ENCODE measurements at places on chromosomes 2 and 18.

DNA sequence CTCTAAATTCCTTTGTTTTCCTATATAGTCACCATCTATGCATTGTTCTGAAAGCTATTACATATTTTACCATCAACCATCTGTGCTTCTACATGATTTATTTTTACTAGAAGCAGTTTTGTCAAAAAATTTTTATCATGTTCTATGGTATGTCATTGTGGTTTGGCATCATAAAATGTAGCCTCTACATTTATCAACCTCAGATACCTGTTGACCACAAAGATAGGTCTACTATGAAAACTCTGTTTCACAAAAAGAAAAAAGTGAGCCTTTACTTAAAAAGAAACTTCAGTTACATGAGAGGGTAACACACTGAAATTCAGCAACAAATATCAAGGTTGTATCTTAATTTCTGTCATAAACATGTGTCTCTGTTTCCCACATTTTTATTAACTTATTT, 3.7 kb downstream of the BCL2 start:
- DNase-seq: no peak

GRCh38 chr2:175630280-175631244, 371.5 kb downstream of the LNPK start:
- peak; percentile 3 for DNase-seq

GRCh38 chr2:20366672-20367116, 16.1 kb upstream of the PUM2 start:
- DNase-seq: no peak

GRCh38 chr2:44596537-44597320, 235.0 kb downstream of the CAMKMT start:
- DNase-seq: peak; percentile 70

GRCh38 chr2:221100467-221101089, 471.5 kb downstream of the EPHA4 start:
- DNase-seq: no peak

DNA sequence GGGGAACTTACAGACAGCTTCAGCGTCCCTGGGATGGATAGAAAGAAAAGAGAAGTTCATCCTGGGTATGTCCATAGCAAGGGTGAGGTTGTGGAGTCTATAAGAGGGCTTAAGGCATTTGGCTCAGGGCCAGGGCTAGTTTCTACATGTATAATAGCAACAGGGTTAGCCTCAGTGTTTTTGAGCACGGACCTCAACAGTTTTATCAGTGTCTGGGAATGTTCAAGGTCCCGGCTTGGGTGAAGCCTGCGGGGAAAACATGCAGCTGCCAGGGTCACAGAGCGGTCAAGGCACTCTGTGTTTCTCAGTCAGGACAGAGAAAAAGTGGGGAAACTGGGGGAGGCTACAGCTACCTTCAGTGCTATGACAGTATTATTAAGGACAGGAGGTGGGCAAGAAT, 427.7 kb upstream of the HS6ST1 start:
- peak; percentile 13 for DNase-seq

All from inflammatory macrophage treated with lipopolysaccharide for 4 hours (primary cell).